ENCODE measurements at places on chromosomes 3 and 15.
A peak's percentile ranks its signal among the peaks of the same experiment; 100 is the strongest.

- DNase-seq, result no peak
Observed at GRCh38 chr3:79604681-79605080, 163.1 kb downstream of the ROBO1 start.

- peak; percentile 24 for DNase-seq
Observed at GRCh38 chr3:27629366-27629765, 92.8 kb downstream of the EOMES start.

GRCh38 chr3:130692455-130692854 lies 54.2 kb downstream of the PIK3R4 start:
- no peak for DNase-seq

- no peak for DNase-seq
Observed at GRCh38 chr15:40085266-40085665, 23.4 kb downstream of the BMF start.

- DNase-seq, result peak; percentile 96
Observed at GRCh38 chr3:151226088-151226563, 23.1 kb upstream of the GPR171 start.

DNA sequence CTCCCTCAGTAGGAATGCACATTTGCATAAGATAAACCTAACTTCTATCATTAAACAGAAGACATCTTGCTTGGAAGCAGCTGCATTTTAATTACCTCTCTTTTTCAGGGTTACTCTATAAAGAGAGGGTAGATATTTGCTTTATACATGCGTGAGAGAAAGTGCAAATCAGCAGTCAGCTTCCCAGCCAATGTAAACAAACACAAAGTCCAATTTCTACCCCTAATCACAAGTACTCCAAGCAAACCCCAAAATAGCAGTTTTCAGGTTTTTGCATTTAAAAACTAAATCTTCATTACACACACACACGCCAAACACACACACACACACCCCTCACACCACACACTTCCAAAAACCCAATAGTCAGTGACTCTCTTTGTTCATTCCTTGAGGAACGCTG lies 303.9 kb upstream of the ALCAM start:
- DNase-seq, result no peak

GRCh38 chr15:31013863-31014607 lies 22.6 kb upstream of the MTMR10 start:
- DNase-seq, result peak; percentile 17

DNA sequence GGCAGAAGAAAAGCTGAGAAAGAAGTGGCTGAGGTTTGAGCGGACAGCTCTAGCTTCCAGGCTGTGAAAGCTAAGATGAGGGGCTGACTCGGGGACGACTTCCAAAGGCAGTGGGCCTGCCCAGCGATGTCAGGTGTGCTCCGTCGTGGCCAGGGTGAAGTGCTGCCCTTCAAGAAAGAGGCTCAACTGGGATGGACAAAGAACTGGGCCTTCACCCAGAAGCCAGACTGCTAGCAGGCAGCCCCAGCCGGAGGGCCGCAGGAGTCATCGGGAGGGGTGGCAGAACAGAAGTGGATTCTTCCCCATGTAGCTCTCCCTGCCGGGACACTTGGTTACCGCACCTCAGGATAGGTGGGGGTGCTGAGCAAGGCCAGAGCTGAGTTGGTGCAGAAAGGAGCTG lies 13.1 kb upstream of the SEC13 start:
- DNase-seq, result no peak
